ENCODE measurements at places on chromosomes 2 and 18.
A peak's percentile ranks its signal among the peaks of the same experiment; 100 is the strongest.

- no peak for DNase-seq
Observed at GRCh38 chr2:108907822-108908712, 81.0 kb downstream of the EDAR start.

DNA sequence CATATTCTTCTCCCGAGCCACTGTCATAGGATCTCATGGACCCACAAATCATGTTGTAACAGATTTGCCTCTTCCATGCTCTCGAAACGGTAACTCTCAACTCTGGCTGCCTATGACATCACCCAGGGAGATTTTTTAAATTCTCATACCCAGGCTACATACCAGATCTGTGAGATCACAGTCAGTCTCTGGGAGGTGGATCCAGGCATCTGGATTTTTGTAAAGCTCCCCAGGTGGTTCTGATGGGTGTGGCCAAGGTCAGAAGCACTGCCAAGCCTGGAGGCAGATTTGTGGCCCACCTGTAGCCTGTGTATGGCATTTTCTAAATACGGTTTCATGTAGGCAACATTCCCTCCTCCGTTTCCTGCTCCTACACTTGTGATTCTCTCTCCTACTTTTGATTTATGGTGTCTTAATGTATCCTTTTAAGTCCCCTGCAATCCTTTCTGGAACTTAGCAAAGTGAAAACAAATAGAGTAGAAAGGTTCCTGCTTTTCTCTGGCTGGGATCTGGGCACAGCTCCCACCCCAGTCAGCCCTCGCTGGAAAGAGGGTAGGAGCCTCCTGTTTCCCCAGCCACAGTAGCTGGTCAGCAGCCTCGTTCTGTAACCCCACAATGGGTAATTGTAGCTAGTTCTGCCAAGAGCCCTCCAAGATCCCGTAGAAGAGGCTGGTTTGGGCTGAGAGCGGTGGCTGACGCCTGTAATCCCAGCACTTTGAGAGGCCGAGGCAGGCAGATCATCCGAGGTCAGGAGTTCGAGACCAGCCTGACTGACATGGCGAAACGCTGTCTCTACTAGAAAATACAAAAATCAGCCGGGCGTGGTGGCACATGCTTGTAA lies 96.2 kb downstream of the KLHL29 start:
- DNase-seq, result no peak

- DNase-seq, result no peak
Observed at GRCh38 chr2:218023636-218024035, 20.8 kb upstream of the TNS1 start.

DNA sequence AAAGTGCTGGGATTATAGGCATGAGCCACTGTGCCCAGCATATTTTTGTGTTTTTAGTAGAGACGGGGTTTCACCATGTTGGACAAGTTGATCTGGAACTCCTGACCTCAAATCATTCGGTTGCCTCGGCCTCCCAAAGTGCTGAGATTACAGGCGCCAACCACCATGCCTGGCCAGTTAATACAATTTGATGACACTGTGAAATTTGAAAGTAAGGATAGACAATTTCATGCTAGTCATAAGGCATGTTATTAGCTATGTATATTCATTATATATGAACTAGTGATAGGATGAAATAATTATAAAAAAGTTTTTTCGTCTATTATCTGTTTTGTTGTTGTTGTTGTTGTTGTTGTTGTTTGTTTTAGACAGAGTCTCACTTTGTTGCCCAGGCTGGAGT lies 8.6 kb upstream of the RIF1 start:
- no peak for DNase-seq

- no peak for DNase-seq
Observed at GRCh38 chr2:48558456-48558855, 28.5 kb downstream of the STON1 start.

GRCh38 chr18:50742952-50743351 lies 76.9 kb downstream of the MRO start:
- DNase-seq, result no peak

DNA sequence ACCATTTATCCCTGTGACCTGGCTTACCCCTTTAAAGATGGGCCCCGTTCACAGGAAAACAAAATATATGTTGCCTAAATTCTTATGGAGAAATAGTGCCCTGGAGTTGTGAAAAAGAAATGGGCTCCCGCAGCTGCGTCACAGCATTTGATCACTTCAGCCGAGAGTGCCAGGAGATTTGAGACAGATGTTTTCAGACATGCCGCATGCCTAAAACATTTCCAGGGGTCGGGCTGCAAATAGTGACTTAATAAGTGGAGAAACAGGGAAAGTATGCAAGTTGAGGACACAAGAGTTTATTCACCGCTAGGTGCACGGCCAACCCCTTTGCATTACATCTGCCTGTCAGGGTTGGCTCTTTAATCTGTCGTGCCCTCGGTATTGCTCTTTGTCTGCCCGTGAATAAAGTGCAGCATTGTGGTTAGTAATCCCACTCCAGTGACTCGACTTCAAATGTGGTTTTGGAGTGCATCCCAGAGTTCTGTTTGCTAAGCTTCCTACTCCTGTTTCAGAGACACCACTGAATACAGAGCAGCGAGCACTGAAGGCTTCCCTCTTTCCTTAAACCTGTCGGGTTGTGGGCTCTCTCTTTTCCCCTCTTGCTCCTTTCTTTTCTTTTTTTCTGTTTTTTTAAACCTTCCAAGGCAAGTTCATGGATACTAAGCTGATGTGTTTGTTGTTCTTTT lies 187.5 kb downstream of the LTBP1 start:
- DNase-seq, result no peak

DNA sequence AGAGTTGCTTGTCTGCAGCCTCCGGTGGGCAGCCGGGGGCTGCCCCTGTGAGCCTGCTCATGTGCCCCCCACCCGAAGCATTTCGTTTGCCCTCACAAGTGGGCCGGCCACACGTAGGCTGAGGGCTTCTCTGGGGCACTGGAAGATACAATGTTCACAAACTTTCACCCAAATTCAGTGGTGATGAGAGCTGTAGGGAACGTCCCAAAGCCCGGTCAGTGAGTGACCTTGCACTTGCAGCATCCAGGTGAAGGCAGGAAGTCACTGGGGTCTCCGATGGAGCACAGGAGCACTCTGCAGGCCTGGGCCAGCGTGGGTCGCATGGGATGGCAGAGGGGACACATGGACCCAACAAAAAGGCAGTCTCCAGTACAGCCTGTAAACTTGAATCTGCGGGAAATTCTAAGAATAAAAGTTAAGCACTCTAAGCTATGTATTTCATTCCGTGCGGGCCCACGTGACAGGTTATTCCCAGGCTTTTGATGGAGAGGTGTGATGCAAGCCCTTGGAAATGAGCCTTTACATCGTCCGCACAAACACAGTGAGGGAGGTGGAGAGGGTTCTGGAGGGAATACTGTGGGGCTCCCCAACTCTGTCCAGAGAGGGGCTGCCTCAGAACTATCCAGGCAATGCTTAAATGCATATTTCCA lies 42.5 kb downstream of the CNGA3 start:
- no peak for DNase-seq

DNA sequence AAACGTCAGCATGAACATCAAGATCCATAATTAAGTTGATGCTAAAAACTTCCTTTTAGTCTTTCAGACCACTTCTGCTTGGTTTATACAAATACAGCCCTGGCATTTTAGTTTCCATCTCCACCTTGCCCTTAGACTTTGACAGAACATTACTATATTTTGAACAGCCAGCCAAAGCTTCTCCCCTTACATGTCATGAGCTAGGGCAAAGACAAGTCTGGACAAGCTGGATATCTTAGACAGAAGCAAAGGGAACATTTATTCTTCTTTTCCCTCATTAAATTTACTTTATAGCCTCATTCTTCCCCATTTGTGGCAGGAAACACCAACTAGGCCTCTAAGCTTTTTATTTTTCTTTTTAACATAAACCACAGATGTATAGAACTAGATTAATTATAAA lies 403.3 kb downstream of the SUCLG1 start:
- no peak for DNase-seq

DNA sequence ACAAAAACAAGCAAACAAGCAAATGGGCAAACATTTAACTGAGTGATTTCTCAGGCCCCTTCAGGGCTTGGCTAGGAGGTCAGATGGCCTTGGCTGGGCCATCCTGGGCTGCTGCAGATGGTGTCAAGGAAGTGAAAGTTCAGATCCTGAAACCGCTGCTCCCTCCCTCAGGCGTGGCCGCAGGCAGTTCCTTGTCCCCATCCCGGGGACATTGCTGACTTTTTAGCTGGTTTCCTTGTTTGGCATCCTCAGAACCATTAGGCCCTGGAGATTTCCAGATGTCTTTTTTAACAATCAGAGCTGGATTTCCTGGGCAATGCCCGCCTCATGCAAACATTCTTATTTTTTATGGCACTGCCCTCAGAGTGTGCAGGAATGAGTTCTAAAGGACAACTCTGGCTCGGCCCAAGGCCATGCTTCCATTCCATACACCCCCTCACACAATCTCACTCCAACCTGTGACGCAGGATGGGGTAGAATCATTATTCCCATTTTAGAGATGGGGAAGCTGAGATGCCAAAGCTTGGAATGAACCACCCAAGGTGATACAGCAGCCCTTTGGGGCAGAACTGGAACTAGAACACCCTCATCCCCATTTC lies 86.1 kb upstream of the ZCCHC2 start:
- no peak for DNase-seq

DNA sequence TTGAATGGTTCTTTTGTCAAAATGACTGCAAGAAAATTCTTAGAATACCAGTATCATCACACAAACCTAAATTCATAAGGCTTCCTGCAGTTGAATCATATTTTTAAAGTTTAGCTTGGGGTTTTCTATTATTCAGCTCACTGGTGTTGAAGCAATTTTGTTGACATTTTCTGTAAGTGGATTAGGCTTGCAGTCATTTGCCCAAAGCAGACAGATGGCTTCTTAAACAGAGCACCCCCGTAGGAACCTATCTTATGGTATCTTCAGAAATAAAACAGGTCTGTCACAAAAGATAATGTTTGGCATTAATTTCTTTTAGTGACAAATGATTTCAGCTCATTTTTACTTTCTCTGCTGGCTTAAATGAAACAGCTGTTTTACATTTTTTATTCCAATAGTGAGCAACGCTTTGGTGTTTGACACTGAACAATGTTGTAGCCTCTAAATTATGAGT lies 331.1 kb downstream of the PLCL1 start:
- DNase-seq, result no peak

GRCh38 chr2:49002750-49003149 lies 151.6 kb downstream of the FSHR start:
- no peak for DNase-seq

DNA sequence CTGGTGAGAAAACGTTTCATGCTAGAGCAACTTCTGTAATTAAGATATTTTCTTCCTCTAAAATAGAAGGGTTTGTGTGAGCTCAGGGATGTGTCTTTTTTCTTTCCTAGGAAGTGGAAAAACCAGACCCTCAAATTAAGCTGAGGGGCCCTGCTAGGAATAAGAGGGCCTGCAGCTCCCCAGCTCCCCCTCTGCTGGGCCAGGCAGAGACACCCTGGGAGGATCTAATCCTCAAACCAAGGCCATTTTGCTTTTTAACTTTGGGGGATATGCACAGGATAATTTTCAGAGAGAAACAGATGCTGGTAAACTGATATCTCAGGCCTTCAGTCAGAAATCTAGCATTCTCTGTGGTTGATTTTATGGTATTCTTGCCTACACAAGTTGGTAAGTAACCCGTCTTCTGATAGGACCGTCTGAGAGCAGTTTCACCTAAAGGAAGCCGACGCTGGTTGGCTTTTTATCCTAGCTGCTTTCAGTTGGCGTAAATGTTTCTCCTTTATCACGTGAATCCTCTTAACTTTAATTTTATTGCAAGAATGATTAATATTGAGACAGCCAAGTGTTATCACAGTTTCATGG lies 34.8 kb downstream of the SNTG2 start:
- DNase-seq, result no peak

- DNase-seq, result no peak
Observed at GRCh38 chr2:173625315-173625714, 270.6 kb downstream of the CDCA7 start.

DNA sequence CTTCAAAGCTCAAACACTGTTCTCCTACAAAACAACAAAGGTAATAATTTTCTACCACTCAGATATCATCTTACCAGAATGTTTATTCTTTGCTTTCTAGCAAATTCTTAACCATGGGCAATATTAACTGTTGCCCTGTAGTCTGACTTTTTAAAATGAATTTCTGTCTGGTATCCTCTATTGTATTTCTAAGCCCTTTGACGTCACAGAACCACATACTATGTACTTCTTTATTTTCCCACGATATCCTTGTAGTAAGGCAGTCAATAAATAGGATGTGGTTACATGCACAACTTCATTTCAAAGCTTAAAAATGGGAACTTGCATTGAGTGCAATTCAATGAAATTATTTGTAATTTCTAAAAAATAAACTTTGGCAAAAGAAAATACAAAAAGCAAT lies 58.7 kb downstream of the THADA start:
- DNase-seq, result no peak

DNA sequence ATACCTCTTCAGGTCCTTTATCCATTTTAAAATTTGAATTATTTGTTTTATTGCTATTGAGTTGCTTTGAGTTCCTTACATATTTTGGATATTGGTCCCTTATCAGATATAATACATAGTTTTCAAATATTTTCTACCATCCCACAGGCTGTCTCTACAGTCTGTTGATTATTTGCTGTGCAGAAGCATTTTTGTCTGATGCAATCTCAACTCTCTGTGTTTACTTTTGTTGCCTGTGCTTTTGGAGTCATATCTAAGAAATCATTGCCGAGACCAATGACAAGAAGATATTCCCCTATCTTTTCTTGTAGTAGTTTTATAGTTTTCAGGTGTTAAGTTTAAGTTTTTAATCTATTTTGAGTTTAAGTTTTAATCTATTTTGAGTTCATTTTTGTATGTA lies 25.2 kb upstream of the RASGRP3 start:
- no peak for DNase-seq

DNA sequence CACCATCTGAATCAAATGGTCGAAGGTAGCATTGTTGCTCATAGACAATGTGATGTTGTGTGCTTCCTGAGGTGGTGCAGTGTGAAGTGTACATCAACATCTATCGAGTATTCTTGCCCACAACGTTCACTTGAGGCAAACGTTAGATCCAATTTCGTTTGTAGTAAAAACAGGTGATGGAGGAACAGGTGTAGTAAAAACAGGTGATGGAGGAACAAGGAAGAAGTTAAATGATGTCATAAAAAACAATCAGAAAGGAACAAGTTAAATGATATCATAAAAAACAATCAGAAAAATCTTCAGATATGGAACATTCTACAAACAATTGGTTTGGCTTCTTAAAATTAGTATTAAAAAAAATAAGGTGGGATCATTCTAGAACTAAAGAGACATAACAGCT lies 11.3 kb downstream of the WDR7 start:
- DNase-seq, result no peak

- DNase-seq, result no peak
Observed at GRCh38 chr2:20473128-20473527, 26.3 kb downstream of the RHOB start.

DNA sequence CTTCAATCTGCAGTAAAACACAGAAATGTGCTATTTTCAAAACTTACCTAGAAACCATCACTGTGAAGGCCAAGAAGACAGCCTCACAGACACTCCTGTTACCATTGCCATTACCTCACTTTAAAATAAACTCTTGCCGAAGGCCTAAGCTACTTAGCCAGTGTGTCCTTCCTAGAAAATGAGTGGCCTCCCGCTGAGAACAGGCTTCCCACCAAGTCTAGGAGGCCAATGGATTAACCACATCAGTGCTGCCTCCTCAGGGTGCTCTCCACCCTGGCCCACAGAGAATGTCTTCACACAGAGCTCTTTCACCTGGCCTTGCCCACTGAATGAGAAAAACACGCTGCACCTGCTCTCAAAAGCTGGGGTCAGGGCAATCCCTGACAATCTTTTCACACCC lies 47.5 kb downstream of the L3MBTL4 start:
- no peak for DNase-seq

GRCh38 chr18:23231340-23232021 lies 96.2 kb downstream of the CABLES1 start:
- DNase-seq, result peak; percentile 49
